ENCODE measurements at places on chromosomes 6 and 20.
A peak's percentile ranks its signal among the peaks of the same experiment; 100 is the strongest.

GRCh38 chr6:4794140-4794707 is 18.0 kb downstream of the CDYL start:
- DNase-seq: no peak

GRCh38 chr6:39048481-39049399 is at the start of gene GLP1R:
GLP1R (plus strand) TSS chr6:39048781; CDS start chr6:39048841, 60 bp downstream.
- DNase-seq: no peak

DNA sequence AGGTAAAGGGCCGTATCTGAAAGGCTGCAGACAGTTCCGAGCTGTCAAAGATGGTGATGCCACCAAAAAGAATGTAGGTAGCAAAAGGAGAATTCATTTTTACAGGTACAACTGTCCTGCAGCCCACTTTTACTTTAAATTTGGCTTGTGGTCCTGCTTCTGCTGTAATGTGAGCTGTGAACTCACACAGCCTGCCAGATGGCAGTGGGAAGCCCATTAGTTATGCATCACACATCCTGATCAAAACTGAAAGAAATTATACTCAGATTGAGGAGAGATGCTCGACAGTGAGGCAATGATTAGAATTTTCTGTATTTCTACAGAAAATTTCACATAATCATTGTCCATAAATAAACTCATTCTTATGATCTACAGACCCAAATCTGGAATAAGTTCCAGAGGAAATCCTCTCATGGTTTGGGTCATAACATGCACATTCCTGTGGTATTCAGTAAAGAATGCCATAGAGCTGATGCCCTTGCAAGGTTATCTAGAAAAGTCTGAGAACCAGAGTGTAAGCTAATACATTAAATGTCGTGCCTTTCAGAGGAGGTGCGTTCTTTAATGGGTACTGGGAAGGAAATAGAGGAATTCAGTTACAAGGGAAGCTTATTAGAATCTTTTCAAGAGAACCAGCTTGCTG is 23.9 kb upstream of the E2F3 start:
- DNase-seq: no peak

DNA sequence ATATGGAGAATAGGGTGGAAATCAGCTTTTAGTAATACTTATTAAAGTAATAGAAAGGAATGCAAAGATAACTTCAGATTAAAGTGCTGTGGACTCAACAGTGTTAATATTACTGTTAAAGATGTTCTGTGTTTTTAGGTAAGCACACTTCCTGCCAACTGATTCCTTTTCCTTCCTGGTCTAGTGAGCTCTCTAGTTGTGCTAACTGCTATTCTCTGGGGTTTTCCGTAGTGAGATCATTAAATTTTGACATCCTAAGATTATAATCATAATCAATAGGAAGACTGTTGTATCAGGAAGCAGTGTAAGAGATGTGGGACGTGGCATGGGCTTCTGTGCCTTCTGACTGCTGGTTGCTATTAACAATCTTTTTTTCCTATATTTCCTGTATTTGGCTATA is 1.2 kb upstream of the TMEM217 start:
- no peak for DNase-seq

GRCh38 chr6:2895072-2895471 is 8.0 kb downstream of the SERPINB9 start:
- DNase-seq: no peak

GRCh38 chr6:148516217-148516616 is 173.6 kb downstream of the SASH1 start:
- no peak for DNase-seq

- no peak for DNase-seq
Observed at GRCh38 chr6:167782698-167783517, 43.8 kb upstream of the AFDN start.

DNA sequence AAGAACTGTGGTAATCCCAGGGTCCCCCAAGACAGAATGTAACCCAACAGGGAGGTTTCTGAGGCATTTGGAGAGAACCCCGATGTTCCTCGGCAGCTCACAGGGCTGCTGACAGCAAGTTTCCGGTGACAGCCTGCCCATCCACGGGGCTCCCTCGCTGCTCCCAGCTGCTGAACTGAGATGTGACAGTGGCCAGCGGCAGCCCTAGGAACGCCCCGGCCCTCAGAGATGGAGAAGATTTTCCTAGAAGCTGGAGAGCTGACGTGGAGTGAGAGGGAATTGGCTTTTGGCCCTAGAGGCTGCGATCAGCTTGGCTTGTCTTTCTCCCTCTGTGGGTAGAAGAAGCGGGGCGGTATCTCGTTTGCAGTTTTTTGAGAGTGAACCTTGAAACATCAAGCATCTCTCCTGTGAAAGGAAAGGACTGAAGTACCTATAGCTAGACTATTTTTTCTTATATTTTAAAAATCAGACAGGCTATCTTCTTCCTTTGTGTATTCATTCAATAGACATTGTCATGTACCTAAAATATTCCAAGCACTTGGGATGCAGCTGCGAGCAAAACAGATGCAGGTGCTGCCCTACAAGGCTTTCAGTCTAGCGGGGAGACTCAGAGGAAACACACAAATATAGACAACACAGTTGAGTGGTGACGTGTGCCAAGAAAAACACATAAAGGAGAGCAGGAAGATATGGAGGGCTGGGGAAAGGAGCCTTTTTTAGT is 28.4 kb upstream of the NFATC2 start:
- DNase-seq: no peak

- DNase-seq: no peak
Observed at GRCh38 chr6:128168244-128168643, 267.4 kb upstream of the THEMIS start.

GRCh38 chr20:51419231-51419630 is 123.3 kb downstream of the NFATC2 start:
- no peak for DNase-seq

DNA sequence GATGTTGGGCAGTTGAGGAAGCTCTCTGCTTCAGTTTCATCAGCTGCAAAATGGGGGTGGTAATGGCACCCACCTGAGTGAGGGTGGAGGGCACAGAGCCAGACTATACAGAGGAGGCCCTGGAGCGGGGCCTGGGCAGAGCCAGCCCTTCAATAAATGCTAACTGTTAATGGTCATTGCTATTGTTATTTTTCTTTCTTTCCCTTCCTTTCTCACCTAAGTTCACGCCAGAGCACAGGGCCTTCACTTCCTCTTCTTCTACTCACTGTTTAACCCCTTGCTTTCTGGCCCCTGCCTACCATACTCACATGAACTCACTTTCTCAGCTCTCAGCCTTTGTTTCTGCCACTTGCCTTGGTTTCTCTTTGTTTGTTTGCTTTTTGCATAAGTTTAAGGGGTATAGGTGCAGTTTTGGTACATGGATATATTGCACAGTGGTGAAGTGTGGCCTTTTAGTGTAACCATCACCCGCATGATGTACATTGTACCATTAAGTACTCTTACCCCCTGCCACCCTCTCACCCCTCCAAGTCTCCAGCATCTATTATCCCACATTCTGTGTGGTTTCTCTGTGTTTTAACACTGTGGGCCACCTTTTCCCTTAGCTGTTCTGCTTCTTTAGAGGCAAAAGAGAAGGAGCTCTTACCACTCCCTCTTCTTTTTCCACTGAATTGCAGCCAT is 7.5 kb upstream of the RREB1 start:
- no peak for DNase-seq

- DNase-seq: no peak
Observed at GRCh38 chr6:128642132-128642531, 121.7 kb upstream of the PTPRK start.

DNA sequence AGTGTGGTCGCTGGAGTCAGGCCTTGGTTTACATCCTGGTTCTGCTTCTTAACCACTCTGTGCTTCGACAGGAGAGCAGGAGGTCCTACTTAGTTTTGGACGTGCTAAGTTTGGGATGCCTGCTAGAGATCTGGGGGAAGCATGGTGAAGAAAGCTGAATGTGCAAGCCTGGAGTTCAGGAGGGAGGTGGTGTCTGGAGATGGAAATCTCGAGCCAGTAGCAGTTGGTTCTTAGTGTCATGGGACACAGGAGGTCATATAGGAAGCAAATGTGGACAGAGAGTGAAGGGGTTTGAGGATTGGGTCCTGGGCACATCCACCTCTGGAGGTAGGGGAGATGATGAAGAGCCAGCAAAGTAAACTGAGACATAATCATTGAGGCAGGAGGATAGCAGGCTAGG is 131.4 kb downstream of the SYCP2 start:
- DNase-seq: no peak

- no peak for DNase-seq
Observed at GRCh38 chr6:55499591-55499990, 79.4 kb downstream of the HMGCLL1 start.

- no peak for DNase-seq
Observed at GRCh38 chr6:138525355-138525754, 26.1 kb upstream of the NHSL1 start.

DNA sequence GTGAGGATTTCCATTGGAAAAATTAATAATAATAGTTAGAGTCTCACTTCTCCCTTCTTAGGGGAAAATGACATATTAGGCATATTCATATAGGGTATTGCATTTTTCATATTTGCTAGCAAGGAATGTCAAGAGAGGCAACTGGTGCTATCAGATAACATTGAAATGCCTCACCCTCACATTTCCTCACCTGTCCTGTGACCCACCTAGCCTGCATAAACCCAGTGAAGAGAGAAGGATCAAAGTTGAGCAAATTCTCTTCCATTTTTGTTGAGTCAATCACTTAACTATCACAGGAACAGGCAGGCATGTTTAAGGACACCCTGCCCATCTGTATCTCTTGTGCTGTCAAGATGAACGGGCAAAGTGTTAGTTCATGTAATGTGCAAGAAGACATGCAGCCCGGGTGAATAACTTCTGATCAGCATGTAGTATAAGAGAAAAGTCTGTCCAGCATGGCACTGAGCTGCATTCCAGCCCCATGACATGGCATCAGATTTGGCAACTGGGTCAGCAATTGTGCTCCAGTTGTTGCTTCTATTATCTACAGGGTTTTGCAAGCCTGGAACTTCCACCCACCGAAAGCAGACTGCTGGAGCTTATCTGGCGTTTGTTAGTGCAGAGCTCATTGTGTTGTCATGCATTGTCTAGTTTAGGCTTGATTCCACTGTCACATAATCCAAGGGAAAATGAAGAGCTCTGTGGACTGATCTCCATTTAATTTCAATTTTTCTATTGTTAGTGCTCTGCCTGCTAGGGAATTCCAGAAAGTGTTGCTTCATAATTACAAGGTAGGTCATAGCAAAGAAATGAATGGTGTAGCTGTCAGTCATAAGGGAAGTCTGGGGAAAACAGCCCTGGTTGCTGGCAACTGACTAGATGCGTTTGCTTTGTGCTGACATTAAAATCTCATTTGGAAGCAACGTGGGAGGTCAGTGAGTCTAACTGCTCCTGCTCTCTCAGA is 138.4 kb upstream of the TNFAIP3 start:
- no peak for DNase-seq

GRCh38 chr6:166911248-166911677 is 45.1 kb downstream of the RNASET2 start:
- DNase-seq: no peak

DNA sequence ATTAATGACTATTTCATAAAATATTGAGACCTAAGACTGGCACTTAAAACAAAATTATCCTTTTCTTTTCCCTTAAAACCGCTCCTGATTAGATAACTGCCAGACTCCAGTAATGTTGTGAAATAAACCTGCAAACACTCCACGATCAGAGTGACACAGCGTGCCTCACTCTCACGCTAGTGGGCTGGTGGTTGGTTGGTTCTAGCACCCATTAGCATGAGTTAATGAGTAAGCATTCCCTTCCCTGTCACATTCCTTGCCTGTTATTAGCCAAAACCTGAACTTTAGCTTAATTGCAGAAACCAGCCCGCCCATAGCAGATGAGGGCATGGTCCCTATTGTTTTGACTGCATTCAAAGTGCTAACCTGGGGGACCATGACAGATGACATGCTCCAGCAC is 193.4 kb downstream of the CD83 start:
- no peak for DNase-seq

DNA sequence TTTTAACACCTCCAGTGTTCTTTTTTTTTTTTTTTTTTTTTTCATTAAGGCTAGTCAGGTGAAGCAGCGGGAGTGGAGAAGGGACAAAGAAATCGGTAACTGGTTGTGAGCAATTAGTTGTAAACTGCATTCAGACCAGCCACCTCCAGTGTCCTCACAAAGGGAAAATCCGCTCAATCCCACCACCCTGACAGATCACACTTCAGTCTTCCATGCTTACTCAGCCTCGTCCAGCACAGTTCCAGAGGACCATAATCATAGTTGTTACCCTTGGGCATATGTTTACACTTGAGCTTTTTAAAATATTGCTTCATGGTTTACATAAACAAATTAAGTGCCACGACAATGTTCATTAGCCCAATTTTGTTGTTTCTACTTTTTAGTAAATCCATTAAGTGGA is 10.2 kb downstream of the DYNLRB1 start:
- DNase-seq: no peak

GRCh38 chr6:42935322-42935721 is 6.0 kb downstream of the CNPY3 start:
- no peak for DNase-seq

GRCh38 chr6:159533568-159533967 is 159.5 kb downstream of the SOD2 start:
- no peak for DNase-seq

DNA sequence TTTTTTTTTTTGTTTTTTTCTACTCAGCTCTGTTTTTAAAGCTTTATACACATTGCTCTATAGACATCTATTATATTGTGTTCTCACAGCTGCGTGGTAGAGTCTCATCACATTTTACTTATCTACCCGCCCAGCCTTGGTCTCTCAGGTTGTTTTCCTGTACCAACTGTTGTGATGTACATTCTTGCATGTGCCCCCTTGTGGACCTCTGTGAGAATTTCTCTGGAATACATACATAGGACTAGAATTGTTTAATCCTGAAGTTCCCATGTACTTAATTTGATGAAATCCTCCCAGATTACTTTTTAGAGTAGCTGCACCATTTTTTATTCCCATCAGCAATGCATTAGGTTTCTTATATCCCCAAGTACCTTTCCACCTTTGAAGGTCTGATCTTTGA is 40.4 kb upstream of the TINAG start:
- DNase-seq: no peak

DNA sequence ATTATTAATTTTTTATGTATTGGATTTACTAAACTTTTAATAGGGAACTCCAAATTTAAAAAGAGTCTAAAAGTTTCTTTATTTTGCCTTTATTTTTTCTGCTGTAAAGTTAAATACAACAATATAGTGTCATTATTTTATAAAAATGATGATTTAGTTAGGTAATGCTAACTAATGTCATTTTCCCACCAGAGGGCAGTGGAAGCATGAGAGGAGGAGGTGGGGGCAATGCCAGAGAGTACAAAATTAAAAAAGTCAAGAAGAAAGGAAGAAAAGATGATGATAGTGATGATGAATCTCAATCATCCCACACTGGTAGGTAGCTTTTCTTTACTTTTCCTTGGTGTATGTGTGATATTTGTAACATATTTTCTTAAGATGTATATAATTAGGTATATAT is 20.2 kb upstream of the FHL5 start:
- DNase-seq: peak; percentile 4

- no peak for DNase-seq
Observed at GRCh38 chr6:83509441-83509840, 2.9 kb upstream of the PRSS35 start.

GRCh38 chr6:75202676-75203131 is 3.1 kb downstream of the COL12A1 start:
- no peak for DNase-seq

GRCh38 chr6:166352923-166353322 is 10.6 kb upstream of the SFT2D1 start:
- DNase-seq: no peak

GRCh38 chr20:11917663-11918062 is at the start of gene BTBD3:
BTBD3 (plus strand) TSS chr20:11917893; CDS start chr20:11918276, 383 bp downstream.
- DNase-seq: peak; percentile 54
